Stimulated activated CD4-positive, alpha-beta T cell treated with anti-CD3 and anti-CD28 coated beads, TNF-alpha, amount 100 ng/mL, for 48 hours (primary cell): ENCODE measurements at places on chromosomes 11 and 22.
A peak's percentile ranks its signal among the peaks of the same experiment; 100 is the strongest.

DNA sequence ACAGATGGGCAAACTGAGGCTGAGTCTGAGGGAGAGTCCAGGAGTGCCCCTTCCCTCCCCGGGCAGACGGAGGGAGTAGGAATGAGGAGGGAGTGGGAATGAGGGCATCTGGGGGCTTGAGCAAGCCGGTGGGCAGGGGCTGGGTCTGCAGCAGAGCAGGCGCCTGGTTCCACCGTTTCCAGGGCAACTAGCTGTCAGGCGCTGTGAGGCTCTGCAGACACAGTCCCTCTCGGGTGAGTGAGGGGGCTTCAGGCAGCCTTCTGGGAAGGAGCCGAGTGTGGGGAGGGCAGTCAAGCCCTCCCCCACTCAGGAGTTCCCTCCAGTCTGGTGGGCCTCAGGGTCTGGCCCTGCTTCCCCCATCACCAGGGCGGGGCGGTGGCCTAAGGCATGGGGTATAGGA lies 19.0 kb downstream of the TMEM258 start:
- no peak for DNase-seq

DNA sequence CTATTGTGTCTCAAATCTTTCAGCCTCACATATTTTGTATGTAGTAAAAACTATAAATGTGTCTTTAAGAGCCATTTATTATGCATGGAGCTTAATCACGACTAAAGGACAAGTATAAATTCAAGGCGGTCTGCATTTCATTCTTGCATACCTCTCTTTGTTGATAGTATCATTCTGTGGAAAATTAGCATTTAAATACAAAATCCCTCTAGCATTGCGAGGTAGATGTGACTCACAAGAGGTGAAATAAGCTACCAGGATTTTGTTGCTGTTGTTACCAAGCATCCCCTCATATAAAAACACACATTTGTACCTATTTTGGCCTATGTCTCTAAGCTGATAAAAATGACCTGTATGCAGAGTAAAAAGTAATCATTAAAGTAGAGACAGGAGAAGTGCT lies 537.4 kb upstream of the LUZP2 start:
- no peak for DNase-seq

GRCh38 chr11:12084256-12084655 lies 26.1 kb upstream of the MICAL2 start:
- DNase-seq = no peak

- peak; percentile 55 for DNase-seq
Measured at GRCh38 chr11:46529095-46529905, 64.5 kb downstream of the AMBRA1 start.

GRCh38 chr11:117819096-117820040 lies 5.2 kb downstream of the FXYD2 start:
- no peak for DNase-seq

DNA sequence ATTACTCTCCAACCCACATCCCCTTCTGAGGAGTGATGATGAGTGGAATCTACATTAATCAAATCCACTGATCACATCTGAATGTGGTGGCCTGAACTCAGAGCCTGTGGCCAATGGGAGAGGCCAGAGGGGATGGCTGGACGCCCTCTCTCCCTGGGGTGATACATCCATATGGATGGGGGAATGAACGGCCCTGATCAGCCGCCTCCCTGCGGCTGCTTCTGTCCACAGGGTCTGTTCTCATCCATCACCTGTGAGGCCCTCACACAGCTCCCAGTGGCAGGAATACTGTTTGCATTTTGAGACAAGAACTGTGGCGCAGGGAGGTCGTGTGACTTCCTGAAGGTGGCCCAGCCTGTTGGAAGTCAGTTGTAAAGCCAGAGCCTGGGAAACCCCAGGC lies 78.3 kb upstream of the SHISAL1 start:
- no peak for DNase-seq

DNA sequence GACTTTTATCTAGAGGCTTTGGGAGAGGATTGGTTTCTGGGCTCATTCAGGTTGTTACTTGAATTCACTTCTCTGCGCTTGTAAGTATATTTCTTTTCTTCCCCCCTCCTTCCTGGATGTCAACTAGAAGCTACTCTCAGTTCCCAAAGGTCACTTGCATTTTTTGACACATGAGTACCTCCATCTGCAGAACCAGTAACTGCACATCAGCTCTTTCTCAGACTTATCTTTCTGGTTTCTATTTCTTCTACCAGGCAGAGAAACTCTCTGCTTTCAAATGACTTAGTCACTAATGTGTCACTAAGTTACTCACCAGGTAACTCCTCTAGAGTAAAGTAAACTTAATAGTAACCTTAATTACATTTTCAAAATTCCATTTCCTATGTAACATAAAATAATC lies 773.0 kb upstream of the LUZP2 start:
- no peak for DNase-seq

GRCh38 chr11:2250041-2250440 lies 20.3 kb downstream of the ASCL2 start:
- DNase-seq = no peak

DNA sequence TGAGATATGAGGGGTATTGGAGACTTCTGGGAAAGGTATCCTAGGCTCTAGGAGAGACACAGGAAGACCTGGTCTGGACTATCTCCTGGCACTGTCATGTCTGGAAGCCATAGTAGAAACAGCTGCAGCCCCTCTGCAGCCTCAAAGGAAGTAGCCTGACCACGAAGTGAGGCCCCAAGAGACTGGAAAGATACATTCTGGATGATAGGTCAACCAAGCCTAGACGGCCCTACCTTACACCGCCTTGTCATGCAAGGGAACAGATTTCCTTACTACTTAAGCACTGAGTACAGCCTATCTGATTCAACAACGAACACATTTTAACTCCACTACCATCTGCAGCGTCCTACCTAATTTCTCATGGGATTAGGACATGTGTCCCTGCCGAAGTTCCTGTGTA lies 31.1 kb downstream of the UQCR10 start:
- DNase-seq = no peak

GRCh38 chr11:68309621-68310185 lies 2.7 kb upstream of the LRP5 start:
- DNase-seq = no peak

- no peak for DNase-seq
Measured at GRCh38 chr22:20857247-20857643, 1.4 kb downstream of the PI4KA start.

- no peak for DNase-seq
Measured at GRCh38 chr11:76689313-76690260, 19.0 kb upstream of the LRRC32 start.

DNA sequence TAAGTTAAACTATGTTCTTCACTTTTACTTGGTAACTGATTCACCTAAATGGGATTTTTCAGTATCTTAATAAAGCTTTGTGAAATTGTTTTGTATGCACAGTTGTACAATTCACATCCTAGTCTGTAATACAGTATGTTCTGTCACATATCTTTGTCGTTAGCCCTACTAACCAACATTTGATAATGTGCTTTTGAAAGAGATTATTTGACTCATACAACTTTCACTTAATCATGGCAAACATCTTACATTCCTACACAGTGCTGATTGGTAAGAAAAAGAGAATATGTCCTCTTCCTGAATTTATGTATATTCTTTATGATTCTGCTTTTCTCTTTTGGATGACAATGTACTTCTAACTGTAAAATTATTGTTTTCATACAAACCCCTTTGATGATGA lies 234.5 kb downstream of the METTL15 start:
- no peak for DNase-seq

DNA sequence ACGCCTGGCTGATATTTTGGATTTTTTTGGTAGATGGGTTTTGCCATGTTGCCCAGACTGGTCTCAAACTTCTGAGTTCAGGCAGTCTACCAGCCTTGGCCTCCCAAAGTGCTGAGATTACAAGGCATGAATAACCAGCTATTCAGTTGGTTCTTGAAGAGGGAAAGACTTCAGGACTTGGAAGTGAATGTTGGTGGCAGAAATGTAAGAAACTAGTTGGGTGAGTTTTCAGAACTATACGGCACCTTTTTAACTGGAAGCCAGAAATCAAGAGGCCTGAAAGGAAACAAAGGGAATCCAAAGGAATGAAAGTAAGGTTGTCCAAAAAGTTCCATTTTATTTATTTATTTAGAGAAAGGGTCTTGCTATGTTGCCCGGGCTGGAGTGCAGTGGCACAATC lies 2.9 kb downstream of the POGLUT3 start:
- DNase-seq = no peak

DNA sequence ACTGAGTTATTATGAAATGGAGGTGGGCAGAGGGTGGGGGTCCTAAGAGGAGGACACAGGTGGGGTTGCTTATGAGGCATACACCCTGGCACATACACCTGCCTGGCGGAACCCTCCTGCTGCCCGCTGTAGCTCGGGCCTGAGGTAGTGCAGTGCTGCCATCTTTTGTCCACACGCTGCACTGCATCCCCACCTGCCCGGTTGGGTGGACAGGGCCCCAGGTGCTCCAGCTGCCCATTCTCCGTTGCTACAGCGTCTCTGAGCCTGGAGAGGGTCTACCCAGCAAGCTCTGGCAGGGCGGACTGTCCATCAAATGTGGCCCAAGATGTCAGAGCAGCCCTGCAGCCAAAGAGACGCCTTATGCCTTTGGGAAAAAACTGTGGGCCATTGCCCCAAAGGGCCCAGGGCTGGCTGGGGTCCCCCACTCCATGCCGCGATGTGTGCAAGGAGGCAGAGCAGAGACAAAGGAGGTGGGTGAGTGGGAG lies 131.2 kb downstream of the BUD13 start:
- peak; percentile 23 for DNase-seq

GRCh38 chr11:92443199-92443598 lies 218.6 kb downstream of the FAT3 start:
- no peak for DNase-seq

DNA sequence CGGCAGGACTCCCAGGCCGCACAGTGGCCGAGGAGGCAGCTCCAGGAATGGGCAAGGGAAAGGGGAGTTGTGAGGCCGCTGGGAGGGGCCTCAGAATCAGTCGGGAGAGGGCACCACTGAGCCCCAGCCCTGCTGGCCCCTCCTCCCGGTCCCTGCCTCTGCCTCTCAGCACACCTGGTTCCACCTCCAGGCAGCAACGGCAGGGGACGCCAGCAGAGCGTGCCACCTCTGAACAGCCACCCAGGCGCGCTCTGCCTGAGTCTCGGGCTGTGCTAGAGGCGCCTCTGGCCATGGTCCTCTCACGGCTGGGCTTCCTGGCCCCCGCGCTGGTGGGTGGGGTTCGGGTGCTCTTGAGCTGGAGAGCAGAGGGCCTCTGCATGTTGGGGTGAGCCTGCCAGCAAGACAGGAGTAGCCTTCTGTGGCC lies 33.0 kb downstream of the MOB2 start:
- DNase-seq = no peak

DNA sequence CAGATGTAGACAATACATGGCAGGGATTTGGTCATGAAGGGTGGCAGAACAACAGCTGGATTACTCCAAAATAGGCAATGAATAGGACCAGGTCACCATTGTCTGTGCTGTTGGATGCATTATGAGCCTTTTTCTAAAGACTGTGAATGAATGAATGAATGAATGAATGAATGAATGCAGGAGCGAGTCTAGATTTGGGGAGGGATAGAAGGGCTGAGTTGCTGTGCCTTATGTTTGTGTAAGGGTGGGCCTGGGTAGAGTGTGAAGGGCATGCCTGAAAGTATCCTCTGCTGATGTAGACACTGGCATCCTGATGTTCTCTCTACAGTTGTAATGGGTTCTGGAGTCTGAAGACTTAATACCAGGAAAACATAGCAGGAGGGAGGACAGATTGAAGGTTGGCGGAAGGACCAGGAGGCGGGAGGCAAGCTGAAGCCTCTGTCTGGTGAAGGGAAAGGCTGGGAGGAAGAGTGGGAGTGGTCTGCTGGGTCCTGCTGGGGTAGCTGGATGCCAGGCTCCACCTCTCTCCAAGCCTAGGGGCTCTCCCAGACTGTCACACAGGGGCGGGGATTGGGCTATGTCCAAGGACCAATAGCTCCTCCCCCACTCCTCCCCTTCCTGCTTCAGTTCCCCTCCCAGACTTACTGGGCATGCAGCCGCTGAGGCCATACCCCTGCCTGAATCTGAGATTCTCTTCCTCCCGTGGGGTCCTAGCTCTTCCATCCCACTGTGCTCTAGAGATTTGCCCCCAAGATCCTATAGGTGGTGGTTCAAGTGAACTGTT lies 4.8 kb downstream of the TRIM3 start:
- DNase-seq = no peak

DNA sequence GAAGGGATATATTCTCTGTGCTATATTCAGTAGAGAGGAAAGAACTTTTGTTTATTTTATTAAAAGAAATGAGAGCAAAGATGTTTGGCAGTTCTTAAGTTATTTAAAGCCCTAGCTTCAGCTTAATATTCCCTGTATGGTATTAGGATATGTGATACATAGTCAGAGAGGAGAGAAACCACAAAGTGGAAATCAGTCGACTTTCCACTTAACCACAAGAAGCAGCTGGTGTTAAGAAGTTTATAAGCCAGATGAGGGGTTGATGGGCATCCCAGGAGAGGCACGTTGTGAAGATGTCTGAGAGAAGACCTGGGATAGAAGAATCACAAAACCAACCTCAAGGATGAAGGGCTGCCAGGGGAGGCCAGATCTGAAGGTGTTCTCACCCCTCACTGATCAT lies 23.3 kb upstream of the PHF21B start:
- DNase-seq = no peak

DNA sequence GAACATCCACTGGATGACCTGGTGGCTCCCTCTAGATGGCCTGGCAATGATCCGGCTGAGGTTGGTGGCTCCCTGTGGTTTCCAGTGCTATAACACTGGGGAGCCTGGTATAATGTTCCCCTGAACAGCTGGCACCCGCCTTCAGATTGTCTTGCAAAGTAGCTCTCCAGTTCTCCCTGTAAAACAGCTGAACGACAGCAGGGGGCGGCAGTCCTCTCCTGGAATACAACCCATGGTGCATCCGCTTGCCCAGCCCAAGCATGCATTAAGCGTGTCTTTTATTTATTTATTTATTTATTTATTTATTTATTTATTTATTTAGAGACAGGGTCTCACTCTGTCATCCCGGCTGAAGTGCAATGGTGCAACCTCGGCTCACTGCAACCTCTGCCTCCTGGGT lies 258.9 kb downstream of the BUD13 start:
- DNase-seq = peak; percentile 6

GRCh38 chr22:38239101-38239761 lies 33.6 kb downstream of the TMEM184B start:
- DNase-seq = no peak

DNA sequence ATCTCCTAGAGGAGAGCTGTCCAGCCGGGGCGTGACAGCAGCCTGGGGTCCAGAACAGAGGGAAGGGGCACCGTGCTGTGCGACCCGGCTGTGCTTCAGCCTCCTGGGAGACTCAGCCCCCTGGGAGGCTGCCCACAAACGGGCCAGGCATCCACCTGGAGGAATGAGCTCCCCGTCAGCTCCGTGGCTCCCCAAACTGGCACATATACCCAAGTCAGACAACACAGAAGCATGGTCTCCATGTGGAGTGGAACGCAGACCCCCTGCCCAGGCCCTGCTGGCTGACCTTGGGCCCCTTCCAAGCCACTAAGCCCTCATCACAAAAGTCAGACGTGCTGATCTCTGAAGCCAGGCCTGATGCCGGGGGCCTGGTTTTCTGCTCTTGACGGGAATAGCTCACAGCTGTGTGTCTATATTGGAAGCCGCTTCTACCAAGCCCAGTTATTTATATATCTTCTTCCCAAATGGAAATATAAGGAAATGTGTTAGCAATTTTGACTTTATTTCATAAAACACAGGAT lies 91.7 kb downstream of the BRD1 start:
- DNase-seq = no peak

GRCh38 chr11:36500315-36500721 lies 9.8 kb downstream of the TRAF6 start:
- no peak for DNase-seq

GRCh38 chr22:35442471-35442870 lies 42.5 kb downstream of the MCM5 start:
- DNase-seq = no peak
